ENCODE measurements at places on chromosomes 1 and 21.

- no peak for DNase-seq
These were observed 37.8 kb upstream of the IRF2BP2 start for GRCh38 chr1:234647758-234648157.

GRCh38 chr1:223364685-223365382 lies 858 bp upstream of the SUSD4 start:
- no peak for DNase-seq

- DNase-seq = no peak
These were observed 303.0 kb downstream of the NTNG1 start for GRCh38 chr1:107443860-107444259.

GRCh38 chr1:2472109-2472508 lies 4.0 kb upstream of the PLCH2 start:
- no peak for DNase-seq

GRCh38 chr21:46119637-46120271 lies 21.8 kb downstream of the COL6A2 start:
- DNase-seq = no peak

GRCh38 chr1:97814121-97814520 lies 106.7 kb downstream of the DPYD start:
- no peak for DNase-seq

DNA sequence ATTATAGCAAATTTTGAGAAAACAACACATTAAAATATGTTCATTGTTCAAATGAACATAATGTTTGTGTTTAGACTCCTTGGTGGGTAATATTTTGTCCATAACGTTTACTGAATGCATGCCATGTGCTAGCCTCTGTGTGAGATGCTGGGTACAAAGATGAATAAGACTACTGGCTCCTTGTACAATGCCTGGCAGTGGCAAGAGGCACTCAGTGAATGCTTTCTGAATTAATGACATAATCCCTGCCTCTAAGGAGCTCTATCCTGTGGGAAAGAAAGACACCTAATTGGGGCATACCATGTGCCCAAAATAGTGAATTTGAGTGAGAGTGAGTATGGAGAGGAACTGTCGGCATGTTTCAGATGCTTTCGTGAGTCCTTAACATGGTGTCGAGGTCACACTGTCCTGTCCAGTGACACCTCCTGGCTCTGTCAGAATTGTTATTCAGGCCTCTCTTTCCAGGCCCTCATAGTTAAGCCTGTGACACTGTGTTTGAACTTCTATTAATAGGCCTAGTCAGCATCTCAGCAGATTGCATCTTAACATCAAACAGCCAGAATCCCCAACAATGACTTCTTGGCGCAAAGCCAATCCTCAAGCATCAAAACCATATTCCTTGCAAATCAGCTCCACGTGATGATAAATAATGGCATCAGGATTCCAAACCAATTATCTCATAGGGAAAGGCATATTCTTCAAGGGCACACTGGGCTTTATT lies 32.8 kb upstream of the S1PR1 start:
- DNase-seq = no peak

GRCh38 chr1:87689487-87689886 lies 360.8 kb downstream of the LMO4 start:
- no peak for DNase-seq

DNA sequence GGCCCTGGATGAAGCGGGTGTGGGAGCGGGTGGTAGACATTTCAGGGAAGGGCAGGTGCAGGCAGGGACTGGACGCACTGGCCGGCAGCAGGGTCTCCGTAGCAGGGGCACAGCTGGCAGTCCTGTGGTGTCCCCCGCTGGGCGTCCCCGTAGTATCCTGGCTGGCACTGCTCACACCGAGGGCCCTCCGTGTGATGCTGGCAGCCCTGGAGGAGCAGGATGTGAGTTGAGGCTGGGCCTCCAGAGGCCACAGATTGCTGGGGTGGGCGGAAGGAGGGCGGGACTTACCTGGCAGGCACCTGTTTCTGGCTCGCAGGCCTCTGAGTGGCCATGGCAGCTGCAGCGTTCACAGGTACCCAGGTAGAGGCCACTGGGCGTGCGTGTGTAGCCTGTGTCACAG lies 62.3 kb downstream of the LDLRAD2 start:
- DNase-seq = no peak

- no peak for DNase-seq
These were observed 11.3 kb downstream of the NCSTN start for GRCh38 chr1:160354388-160354985.

- DNase-seq = no peak
These were observed 293.0 kb upstream of the PLXNA2 start for GRCh38 chr1:208537198-208537597.

GRCh38 chr1:92473781-92474495 lies 12.8 kb downstream of the GFI1 start:
- DNase-seq = no peak

DNA sequence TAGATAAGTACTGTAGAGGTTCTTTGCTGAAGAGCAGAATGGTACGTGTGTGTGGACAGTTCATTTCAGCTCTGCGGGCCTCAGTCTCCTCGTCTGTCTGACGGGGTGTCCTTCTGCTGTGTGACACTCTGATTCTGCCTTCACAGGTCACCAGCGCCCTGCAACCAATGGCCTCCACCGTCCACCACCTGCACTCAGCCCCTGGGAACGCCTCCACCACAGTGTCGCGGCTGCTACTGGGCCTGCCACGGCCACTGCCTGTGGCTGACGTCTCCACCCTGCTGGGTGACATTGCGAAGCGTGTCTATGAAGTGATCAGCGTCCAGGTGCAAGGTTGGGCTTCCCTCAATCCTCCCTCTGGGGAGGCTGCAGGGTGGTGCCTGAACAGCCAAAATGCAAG lies 17.0 kb downstream of the UMODL1 start:
- no peak for DNase-seq

DNA sequence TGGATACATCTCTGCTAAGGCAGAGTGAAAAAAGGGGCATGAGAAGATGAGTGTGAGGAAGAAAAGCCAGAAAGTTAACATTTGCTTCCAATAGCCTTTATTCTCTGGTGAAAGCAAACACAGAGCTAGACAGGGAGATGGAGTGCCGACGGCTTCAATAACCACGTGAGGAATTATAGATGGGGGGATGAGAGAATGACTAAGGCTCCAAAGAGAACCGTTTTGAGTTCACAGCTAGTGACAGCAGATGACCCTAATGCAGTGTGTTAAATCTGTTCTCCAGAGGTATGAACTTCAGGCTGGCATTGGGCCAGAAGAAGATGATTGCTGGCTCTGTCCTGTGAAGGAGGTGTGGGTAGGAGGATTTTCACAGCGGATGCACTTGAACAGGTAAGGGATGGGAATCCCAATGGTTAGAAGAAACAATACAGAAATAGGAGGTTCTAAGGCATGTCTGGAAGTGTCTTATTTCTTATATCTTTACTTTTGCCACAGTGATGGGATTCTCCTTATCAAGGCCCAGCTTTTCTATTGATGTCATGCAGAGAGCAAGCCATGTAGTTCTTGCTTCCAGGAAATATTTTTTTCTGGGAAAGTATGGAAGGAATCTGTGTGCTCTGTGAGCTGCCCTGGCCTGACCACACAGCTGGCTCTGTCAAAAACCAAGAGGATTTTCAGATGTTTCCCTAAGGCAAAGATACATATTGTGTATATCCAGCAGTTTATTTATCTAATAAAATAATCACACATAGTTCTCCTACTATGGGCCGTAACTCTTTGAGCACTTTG lies 573.8 kb downstream of the LTN1 start:
- no peak for DNase-seq

DNA sequence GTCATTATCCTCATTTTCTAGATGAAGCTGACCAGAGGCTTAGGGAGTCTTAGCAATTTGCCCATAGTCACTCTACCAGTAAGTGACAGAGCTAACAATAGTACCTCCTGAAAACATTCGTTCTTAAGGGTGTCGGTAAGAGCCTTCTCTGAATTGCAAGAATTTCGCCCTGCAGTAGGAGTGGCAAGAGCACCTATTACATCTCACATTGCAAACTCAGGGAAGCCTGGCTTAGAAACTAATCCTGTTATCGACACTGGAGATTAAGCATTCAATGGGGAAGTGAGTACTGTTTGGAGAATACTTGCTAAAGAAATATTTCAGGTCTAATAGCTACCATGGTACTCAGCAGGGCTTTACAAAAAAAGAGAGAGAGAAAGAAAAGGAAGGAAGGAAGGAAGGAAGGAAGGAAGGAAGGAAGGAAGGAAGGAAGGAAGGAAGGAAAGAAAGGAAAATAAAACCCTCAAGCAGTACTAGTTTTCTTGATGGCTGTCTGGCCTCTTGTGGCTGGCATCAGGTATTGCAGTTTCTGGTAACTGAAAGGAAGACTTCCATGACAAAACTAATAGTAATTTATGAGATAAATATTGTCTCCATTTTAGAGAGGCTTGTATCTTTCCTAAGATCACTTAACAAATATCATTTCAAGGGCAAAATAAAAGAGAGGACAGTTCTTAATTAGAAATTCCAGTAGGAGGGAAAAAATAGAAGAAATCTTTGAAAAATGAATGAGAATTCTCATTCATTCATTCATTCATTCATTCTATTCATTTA lies 10.4 kb downstream of the C1orf226 start:
- no peak for DNase-seq

DNA sequence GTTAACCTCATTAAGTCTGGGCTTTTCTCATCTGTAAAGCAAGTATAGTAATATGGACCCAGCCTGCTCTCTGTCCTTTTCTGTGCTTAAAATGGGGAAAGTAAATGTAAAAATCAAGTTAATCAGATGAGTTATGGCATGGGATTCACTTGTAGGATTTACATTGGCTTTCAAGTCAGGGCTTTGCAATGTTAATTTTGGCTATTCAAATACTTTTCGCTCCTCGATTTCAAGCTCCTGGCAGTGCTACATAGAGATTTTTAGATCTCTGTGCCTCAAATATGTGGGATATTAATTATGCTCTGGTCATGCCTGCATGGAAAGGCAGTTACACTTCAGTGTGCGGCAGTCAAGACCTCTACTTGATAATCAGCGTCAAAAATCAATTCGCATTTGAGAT lies 709.8 kb downstream of the LTN1 start:
- DNase-seq = no peak

DNA sequence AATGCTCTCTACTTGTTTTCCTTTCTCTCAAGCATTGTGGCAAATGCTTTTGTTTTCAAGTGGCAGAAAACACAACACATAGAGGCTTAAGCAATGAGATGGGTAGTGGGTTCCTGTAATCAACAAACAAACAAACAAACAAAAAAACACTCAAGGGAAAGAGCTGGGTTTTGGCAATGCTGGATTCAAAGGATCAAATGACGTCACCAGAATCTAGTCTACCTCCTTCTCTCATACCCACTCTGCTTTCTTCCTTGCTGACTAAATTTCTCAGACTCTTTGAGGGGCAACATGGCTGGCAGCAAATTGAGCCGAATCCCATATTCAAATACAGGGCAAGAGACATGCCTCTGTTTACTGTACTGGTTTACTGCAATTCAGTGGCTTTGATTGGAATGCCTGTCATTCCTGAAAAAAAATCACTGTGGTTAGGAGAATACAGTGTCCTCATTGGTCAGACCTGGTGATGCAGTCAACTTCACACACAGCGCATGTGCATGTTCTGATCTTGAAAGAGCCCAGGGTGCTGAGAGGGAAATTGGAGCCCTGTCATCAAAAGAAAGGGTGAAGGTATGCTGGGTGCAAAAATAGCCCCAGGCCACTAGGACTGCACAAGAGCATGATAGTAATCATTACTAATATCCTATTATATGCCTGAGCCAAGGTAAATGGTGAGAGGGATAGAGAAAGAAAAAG lies 356.2 kb downstream of the KCTD3 start:
- DNase-seq = no peak

DNA sequence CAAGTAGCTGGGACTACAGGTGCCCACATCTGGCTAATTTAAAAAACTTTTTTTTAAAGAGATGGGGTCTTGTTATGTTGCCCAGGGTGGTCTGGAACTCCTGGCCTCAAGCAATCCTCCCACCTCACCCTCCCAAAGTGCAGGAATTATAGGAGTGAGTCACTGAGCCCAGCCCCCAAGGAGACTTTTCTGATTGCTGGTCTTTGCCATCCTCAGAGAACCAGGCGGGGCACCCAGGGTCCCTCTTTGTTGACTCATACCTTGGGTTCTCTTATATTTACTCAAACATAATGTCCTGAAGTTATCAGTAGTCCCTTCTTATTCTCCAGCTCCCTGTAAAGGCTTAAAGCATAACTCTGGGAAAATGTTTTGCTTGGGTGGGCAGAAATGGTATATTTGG lies 51.1 kb downstream of the KIF26B start:
- DNase-seq = no peak

GRCh38 chr1:89980605-89981004 lies 14.3 kb upstream of the ZNF326 start:
- no peak for DNase-seq

- DNase-seq = no peak
These were observed 242.6 kb downstream of the PTPRU start for GRCh38 chr1:29478879-29479278.

DNA sequence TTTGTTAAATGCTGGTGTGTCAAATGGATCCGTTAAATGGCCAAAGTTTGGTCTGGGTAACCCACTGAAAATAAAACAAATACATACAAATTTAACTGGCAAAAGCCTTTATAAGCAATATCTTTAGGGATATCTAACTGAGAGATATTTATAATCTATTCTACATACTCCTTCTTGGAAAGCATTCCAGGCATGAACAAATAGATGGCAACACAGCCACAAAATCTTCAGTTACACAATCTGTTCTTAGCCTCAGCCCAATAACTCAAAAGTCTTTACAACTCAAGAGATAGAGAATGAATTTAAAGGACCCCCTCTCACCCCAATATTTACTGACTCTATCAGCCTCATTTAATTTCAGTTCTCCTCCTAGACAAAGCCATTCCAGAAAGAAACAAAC lies 58.7 kb downstream of the NRDC start:
- no peak for DNase-seq

DNA sequence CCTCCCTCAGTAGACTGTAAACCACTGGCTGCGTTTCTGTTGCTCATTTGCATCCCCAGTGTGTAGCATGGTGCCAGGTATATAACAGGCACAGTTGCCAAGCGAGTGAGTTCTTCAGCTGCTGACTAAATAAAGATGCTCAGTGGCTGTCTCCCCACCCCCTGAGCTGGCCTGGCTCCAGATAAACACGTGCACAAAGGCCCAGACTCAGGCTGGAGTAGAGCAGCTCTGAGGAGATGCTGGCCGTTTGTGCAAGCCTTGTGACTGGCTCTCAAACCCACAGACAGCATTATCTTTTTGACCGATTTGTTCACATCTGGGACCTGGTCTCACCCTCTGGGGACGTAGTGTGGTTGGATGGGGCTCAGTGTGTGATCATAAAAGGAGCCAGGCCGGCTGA lies 7.1 kb downstream of the CHRNB2 start:
- no peak for DNase-seq

DNA sequence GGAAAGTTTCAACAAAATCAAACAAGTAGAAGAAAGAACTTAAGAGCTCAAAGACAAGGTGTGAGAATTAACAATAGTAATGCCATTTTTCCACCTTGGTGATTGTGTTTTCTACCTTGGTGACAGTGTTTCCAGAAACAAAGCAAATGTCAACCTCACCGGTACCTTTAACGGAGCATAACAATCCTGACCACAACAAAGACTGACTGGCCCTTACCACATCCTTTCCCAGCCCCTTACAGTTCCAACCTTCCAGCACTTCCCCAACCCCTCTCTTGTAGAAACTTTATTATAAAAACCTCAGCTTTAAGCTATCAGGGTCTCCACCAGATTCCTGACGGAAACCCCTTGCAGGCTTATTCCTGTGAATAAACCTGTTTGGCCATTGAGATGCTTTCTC lies 16.7 kb downstream of the STYXL2 start:
- DNase-seq = no peak

GRCh38 chr1:71203241-71203640 lies 122.4 kb upstream of the ZRANB2 start:
- no peak for DNase-seq

- no peak for DNase-seq
These were observed 6.4 kb downstream of the DMRTA2 start for GRCh38 chr1:50416553-50417453.

Measured in frontal cortex (tissue), 4 donors.